ENCODE measurements at places on chromosomes 3 and 15. TPM values are rescaled to one million over a fixed set of nuclear protein-coding genes. Genes with fewer than 3 reads are reported as not detected.
A peak's percentile ranks its signal among the peaks of the same experiment; 100 is the strongest.

- DNase-seq, result peak; percentile 54
- peaks cover 5% of the 10 kb centered on the region for H3K36me3 ChIP-seq
- H3K4me1 ChIP-seq, result peaks cover 2% of the 10 kb centered on the region
- no peaks in the 10 kb centered on the region for H3K27me3 ChIP-seq
- peak overlapping the region; percentile 99 for H3K27ac ChIP-seq
- H3K4me3 ChIP-seq, result peak overlapping the region; percentile 99
Observed at GRCh38 chr3:129182390-129183185, 1.1 kb downstream of the CNBP start.

GRCh38 chr3:68972358-68972979 is 40.1 kb upstream of the TAFA4 start:
- no peak overlapping the region for H3K27ac ChIP-seq
- no peaks in the 10 kb centered on the region for H3K4me1 ChIP-seq
- peak; percentile 56 for DNase-seq
- H3K4me3 ChIP-seq, result no peak overlapping the region

The GOLGA6B gene
- polyA plus RNA-seq, result not detected

DNA sequence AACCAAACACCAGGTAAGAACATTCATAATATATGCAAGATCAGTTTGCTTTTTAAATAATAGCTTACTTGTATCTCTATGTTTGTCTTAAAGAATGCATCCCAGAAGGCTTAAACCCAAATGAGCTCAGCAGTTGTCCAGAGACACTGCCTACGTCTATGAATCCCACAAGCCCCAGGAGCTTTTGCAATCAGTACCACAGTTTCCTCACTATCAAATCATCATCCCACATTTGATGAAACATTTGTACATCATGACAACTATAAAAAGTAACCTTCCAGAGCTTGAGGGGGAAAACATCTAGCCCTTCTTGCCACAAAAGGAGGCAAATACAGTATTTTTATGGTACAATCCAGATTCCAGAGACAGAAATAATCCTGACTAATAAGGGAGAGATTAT is 63.7 kb downstream of the ATP8B4 start:
- H3K4me1 ChIP-seq, result peaks cover 42% of the 10 kb centered on the region
- H3K27ac ChIP-seq, result peak overlapping the region; percentile 74
- no peak overlapping the region for H3K4me3 ChIP-seq

The ATP13A5 gene
- polyA plus RNA-seq, result not detected

GRCh38 chr15:20106026-20106425 is 435.6 kb downstream of the GOLGA6L6 start:
- H3K36me3 ChIP-seq, result no peaks in the 10 kb centered on the region
- no peaks in the 10 kb centered on the region for H3K4me1 ChIP-seq
- H3K27ac ChIP-seq, result no peak overlapping the region
- no peaks in the 10 kb centered on the region for H3K27me3 ChIP-seq

The LRRC34 gene
- 2.2 TPM for polyA plus RNA-seq

The BFSP2 gene
- not detected for polyA plus RNA-seq

The SNX33 gene
- 12.4 TPM for polyA plus RNA-seq

GRCh38 chr15:96762566-96762965 is 432.1 kb downstream of the NR2F2 start:
- no peak for DNase-seq

- no peaks in the 10 kb centered on the region for H3K27me3 ChIP-seq
- H3K27ac ChIP-seq, result no peak overlapping the region
- H3K4me3 ChIP-seq, result no peak overlapping the region
- no peaks in the 10 kb centered on the region for H3K36me3 ChIP-seq
Observed at GRCh38 chr3:176041812-176042211, 1155.5 kb downstream of the TBL1XR1 start.

DNA sequence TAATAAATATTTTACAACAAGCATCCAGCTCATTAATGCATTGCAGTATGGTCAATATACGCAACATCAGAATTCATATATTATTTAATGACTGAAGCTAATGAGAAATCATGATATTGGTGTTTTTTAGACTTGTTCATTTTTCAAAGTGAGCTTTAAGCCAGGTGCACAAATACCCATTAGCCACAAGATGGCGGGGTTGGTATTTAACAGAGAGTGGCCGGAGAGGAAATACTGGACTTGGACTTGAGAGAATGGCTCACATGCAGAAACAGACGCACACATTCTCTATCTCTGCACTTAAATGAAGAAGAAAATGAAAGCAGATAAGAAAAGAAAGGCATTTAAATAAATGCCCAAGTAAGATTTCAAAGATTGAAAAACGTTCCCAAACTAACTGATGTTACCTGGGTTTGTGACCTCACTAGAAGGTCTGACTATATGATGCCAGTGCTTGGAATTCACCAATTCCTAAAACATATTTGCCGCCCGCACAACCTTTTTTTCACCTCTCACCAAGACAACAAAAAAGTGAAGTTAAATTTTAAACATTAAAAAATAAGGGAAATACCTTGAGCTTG is 21.2 kb upstream of the CRBN start:
- no peak overlapping the region for H3K4me3 ChIP-seq
- H3K4me1 ChIP-seq, result no peaks in the 10 kb centered on the region
- H3K27ac ChIP-seq, result no peak overlapping the region
- H3K27me3 ChIP-seq, result peaks cover 6% of the 10 kb centered on the region
- peak; percentile 63 for DNase-seq

- no peaks in the 10 kb centered on the region for H3K36me3 ChIP-seq
- H3K4me3 ChIP-seq, result no peak overlapping the region
- no peaks in the 10 kb centered on the region for H3K4me1 ChIP-seq
- DNase-seq, result no peak
- no peaks in the 10 kb centered on the region for H3K27me3 ChIP-seq
Observed at GRCh38 chr3:153652076-153652475, 469.1 kb upstream of the ARHGEF26 start.

The SRGAP3 gene
- polyA plus RNA-seq, result 2.7 TPM

The TRH gene
- polyA plus RNA-seq, result 0.10 TPM

DNA sequence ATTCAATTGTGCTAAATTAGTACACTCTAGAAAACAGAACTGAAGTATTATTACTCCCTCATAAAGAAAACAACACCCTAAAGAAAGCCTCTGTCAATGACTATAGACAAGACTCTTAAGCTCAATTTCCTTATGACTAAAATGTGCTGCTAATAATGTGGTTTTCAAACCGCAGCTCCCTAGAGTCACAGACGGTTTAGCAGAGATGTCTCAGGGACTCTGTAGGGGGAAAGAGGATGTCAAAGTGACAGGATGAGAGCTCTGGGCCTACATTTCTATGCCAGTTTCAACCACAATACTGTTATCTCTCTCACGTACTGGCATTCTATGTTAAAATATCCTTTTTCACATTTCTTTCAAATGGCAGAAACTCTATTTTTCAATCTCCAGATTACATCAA is 37.6 kb upstream of the WDR49 start:
- DNase-seq, result no peak
- H3K4me1 ChIP-seq, result no peaks in the 10 kb centered on the region
- H3K36me3 ChIP-seq, result no peaks in the 10 kb centered on the region
- no peak overlapping the region for H3K4me3 ChIP-seq
- H3K27ac ChIP-seq, result no peak overlapping the region

The DGKG gene
- polyA plus RNA-seq, result 0.22 TPM
